DMS79 (cell line): ENCODE measurements at places on chromosomes 2 and 18.

- DNase-seq = no peak
These were observed 528.6 kb downstream of the ZNF516 start for GRCh38 chr18:75966431-75966830.

DNA sequence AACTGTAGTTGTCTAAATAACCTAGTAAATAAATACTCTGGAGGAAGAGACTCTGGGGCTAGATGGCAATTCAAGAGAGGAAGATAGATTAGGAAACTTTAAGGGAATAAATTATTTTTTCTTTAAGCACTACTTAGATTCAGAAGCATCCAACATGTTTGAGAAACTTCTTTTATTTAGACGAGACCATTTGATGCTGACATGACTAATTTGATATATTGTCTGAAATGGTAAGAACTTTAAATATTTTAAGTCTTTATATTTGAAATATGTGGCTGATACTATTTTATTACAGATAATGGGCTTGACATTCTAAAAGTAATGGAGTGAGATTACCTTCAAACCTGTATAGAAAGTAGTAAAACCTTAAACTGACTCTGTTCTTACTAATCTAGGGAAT is 36.4 kb downstream of the PPIG start:
- DNase-seq = no peak

- no peak for DNase-seq
These were observed 167.1 kb downstream of the PDE1A start for GRCh38 chr2:182259629-182260150.

DNA sequence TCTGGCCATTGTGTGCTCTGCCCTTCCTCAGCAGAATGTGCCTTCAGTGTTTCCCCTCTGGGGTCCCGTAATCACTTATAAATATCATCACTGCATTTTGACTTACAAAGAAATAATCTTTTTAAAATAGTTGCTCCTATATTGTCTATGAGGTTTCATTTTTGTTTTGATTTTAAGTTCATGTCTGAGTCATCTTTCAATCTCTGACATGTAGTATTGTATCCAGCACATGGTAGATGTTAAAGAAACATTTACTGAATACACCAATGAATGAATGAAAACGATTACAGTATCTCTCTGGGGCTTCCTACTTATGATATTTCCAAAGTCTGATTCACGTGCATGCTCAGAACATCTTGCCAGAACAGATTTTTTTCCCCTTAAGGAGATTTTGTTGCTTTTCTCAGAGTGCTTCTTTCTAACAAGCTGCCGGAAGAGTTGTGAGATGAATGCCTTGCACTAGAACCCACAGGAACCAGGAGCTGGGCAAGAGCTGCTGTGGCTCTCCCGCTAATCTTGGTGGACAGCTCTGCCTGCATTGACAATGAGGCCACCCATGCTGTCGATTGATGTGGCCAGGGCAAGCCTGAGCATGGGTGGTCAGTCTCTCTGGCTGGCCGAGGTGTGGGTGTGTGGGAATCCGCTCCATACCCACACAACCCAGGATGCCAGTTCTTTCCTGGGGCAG is 199.4 kb downstream of the CYRIA start:
- no peak for DNase-seq

GRCh38 chr18:4108016-4108415 is 347.1 kb downstream of the DLGAP1 start:
- no peak for DNase-seq

- no peak for DNase-seq
These were observed 522.8 kb upstream of the RAB6C start for GRCh38 chr2:129456691-129457090.

GRCh38 chr18:32918692-32919250 is 145.9 kb upstream of the KLHL14 start:
- no peak for DNase-seq

DNA sequence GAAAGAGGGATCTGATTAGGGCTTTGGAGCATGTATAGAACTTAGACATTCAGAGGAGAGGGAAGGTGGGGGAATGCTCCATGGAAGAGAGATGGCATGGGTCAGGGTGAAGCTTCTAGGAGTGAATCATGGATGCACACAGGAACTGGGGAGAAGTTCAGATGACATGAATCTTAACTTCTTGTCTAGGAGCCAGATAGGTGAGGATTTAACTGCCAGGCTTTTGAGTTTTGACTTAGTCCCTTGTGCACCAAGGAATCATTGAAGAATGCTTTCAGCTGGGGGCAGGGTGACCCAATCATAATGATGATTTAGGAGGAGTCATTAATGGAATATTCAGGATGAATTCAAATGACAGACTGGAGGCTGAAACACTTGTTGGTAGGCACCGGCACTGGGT is 48.7 kb downstream of the ACYP2 start:
- no peak for DNase-seq

- DNase-seq = no peak
These were observed 203.3 kb downstream of the TCF4 start for GRCh38 chr18:55384551-55385275.

- no peak for DNase-seq
These were observed 444.3 kb downstream of the SLC4A3 start for GRCh38 chr2:220071696-220072095.

DNA sequence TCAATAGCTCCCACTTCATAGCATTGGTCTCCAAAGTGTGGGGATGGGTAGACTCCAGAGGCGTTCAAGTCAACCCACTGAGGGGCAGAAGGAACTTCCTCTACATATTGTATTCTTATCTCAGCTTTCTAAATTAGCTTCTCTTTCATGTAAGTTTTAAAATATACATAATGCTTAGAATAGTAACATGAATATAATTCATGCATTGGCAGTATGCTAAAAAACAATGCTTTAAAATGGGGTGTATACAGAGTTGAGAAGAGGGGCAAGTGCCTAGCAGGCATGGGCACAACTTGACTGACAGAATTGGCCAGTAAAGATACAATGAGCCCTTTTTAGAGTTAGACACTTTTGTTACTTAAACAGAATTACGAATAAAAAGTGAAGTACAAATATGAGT is 212.2 kb downstream of the ZRANB3 start:
- no peak for DNase-seq

DNA sequence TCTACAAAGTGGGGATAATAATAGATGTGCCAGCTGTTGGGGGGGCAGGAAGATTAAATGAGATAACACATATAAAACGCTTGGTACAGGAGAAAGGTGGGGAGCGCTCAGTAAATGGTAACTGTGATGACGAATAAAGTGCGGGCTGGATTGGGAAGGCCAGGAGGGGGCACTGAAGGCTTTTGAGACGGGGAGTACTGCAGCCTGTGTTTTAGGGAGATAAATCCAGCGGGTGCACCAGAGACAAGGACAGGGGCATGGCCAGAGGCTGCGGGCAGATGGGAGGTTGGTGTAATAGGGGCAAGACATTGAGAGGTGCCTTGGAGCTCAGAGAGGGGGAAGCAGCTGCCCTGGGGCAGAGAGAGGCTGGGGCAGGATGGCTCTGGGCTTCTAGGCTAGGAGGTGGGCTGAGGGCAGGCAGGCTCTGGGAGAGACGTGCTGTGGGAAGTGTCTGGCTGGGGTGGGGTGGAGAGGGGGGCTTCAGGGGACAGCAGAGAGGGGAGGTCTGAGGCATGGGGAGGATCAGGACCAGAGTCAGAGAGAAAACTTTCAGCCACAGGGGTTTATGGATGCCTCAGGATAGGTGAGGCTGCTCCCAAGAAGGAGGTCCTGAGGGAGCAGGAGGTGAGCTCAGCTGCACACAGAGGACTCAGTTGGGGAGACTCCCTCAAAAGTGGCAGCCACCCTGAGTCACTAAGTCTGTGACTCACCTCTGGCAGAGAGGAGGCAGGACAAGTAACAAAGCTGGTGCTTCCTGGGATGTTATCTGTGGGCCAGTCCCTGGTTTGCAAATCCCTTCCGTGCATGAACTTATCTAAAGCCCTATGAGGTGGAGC is 18.8 kb downstream of the TEX44 start:
- no peak for DNase-seq

DNA sequence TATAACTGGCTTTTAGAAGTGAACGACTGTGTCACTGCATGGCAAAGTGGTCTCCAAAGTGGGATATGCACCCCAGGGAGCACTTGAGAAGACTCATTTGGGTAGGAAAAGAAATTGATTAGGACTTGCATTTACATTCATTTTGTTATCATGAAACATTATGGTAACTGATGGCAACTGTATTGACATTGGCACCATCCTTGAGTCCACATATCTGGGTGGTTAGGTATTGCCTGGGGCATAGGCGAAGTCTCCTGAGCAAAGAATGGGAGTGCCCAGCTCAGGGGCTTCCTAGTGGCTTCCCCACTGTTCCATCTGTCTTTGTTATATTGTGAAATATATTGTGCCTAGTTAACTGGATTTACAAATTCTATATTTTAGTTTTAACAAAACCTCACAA is 29.2 kb downstream of the SPATS2L start:
- no peak for DNase-seq

DNA sequence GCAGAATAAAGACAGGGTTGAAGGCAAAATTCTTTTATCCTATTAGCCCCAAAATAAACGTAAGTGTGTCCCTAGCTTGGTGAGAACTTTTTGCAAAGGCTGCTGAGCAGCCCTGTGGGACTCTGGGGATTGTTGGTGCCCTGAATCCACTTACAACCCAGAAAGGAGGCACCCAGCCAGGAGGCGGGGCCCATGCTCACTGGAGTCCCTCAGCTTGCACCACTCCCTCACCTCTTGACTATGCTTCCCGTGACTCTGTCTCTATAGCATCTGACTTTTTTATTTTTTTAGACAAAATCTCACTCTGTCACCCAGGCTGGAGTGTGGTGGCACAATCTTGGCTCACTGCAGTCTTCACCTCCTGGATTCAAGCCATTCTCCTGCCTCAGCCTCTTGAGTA is 15.8 kb upstream of the COL6A3 start:
- DNase-seq = no peak

DNA sequence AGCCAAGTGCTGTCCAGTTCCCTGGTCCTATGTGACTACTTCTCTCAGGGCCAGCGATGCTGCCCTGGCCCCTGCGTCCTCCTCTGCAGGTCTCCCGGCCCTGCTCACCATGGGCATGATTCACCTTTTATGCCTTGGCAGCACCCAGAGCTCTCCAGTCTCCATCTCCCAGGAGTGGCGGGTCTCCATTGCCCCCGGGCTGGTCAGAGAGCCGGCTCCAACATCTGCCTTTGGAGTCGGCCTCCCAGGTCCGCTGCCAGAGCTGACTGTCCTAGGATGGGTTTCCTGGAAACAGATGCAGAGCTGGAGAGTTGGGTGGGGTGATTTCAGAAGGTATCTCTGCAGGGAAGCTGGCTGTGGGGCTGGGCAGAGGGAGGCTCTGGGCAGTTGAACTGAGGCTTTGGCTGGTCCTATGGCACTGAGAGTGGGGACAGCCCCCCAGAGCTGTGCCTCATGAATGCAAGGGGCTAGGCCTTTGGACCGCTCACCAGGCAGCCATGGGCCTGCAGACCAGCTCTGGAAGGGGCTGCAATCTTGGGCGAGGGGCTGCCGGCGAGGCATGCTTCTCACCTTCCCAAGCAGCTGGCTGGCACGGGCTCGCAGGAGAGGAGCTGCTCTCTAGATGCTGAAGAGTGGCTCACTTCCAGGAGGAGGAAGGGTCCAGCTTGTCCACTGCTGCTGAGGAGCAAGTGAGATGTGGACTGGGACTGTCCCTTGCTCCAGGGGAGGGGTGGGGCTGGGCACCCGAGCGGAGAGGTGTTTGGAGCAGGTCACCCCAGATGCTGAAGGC is 59.8 kb upstream of the HS6ST1 start:
- no peak for DNase-seq

DNA sequence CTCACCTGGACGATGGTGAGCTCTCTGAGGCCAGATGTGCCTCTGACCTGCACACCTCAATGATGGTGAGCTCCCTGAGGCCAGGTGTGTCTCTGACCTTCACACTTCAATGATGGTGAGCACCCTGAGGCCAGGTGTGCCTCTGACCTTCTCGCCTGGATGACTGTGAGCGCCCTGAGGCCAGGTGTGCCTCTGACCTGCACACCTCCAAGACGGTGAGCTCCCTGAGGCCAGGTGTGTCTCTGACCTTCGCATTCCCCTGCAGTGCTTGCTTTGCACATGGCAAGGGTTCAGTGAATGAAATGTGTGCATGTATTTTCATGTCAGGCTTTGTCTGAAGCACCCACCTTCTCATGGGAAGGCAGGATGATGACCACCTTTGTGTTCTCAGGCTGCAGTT is 95.5 kb downstream of the PTGR3 start:
- no peak for DNase-seq

DNA sequence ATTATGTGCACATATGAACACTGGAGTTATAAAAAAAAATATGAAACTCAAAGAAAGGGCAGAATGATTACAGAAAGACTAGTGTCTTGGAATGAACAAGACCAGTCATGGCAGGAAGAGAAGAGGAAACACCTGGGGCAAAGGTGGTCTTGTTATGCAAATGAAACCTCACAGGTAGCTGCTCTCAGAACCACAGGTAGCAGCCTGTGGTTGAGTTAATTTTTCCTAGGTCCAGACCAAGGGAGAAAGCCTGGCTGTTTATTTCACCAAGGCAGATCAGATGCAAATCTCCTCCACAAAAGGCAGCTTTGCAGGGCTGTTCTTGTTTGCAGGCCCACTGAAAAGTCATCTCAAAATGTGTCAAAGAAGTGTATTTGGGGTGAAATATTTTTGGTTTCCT is 785.8 kb downstream of the RNF144A start:
- DNase-seq = no peak

- no peak for DNase-seq
These were observed 341.6 kb upstream of the VWC2L start for GRCh38 chr2:214069254-214069653.

- DNase-seq = no peak
These were observed 11.8 kb downstream of the NEU4 start for GRCh38 chr2:241820625-241821384.

- DNase-seq = no peak
These were observed 52.8 kb downstream of the SLC35F5 start for GRCh38 chr2:113703386-113704299.

GRCh38 chr18:35827903-35828275 is 144.6 kb upstream of the RMP24 start:
- no peak for DNase-seq

GRCh38 chr2:151808258-151809072 is 19.8 kb downstream of the ARL5A start:
- DNase-seq = no peak

- no peak for DNase-seq
These were observed 513.9 kb upstream of the MEX3C start for GRCh38 chr18:51711298-51711889.

DNA sequence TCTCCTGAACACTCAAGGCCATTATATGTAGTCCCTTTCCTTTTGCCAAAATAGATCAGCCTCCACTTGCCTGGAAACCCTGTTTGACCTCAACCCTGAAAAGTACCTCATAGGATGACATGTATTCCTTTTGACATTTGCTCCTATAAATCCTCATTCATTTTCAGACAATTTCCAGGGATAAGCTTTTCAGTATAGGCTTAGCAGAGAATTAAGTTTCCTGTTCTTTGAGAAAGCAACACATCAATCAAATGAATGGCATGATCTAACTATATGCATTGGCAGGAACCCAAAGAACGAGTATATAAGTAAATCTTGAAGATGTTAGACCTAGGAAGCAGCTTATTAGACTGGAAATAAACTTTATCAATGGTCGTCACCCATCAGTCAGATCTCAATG is 483.0 kb downstream of the CCDC85A start:
- DNase-seq = no peak

GRCh38 chr2:108228537-108228936 is 11.2 kb upstream of the SULT1C3 start:
- no peak for DNase-seq

GRCh38 chr2:149169656-149170055 is 131.2 kb downstream of the LYPD6B start:
- no peak for DNase-seq
